Effector CD8-positive, alpha-beta T cell (primary cell): ENCODE measurements at places on chromosomes 3 and 15.

DNA sequence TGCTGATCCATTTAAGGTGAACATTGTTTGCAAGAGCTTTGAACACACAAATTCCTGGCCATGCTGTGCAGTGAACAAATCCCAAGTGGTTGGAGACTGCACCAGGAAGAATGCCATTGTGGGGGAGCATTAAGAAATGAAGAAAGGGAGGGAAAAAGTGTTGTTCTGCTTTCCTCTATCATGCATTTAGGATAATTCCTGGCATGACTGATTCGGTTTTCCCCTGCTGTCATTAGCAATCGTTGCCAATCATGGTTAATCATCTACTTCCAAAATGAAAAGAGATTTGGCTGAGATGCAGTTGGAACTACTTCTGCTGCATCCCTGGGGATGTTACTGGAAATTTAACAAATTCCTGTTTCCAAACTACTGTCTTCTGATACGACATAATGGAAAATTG is 73.7 kb upstream of the ZPLD1 start:
- DNase-seq, result no peak

DNA sequence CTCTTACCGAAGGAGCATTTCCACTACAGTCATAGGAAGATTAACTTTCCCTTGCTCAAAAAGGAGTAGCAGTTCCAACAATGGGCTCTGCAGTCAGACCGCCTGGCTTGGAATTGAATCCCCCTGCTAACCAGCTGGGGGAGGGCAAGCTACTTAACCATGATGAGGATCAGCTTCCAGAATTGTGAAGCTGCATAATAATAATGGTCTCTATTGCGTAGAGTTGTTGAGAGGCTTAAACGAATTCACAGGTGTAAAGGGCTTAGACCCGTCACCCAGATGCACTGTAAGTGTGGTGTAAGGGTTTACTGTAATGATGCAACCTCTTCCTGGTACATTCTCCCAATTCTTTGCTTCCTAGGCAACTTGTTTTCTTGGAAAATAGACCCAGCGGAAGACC is 185.2 kb upstream of the RGMA start:
- no peak for DNase-seq

- no peak for DNase-seq
Observed at GRCh38 chr3:113985541-113985940, 37.7 kb downstream of the ZDHHC23 start.

GRCh38 chr3:35616346-35616745 is 23.0 kb upstream of the ARPP21 start:
- DNase-seq, result no peak

GRCh38 chr3:158532099-158532734 is 38.8 kb upstream of the MLF1 start:
- no peak for DNase-seq

- DNase-seq, result no peak
Observed at GRCh38 chr3:131081224-131081623, 54.5 kb downstream of the NEK11 start.
